ENCODE measurements at places on chromosomes 5 and 9.

- no peak for DNase-seq
These were observed 19.8 kb downstream of the GABBR2 start for GRCh38 chr9:98688710-98689495.

DNA sequence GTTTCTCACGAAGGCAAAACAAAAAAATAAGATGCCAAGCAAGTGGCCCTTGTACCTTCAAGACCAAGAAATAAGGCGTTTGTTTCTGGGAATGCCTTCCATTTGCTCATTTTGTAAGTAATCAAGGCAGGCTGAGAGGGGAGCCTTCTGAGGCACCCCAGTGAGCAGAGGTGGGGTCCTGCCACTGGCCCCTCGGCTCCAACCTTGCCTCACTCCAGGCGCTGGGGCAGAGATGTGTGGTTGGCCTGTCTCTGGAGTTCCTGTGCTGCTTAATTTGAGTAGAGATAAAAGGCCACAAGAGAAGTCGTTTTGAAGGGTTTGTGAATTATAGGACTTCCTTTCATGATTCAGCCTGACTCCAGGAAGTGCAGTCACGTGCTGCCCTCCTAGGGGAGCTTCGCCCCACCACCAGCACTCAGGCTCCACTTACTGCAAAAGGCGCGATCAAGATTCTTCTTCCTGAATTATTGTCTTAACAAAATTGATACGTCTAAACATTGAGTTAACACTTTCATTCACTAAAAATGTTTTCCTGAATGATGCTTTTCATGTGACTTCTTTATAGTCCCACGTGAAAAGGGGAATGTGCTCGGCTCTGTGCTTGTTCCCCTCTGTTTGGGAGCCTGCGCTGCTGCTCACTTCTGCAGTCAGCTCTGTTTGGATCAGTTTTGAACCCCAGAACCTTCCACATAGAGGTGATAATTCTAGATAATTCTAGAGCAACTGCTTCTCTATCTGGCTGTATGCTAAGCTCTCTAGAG, 13.7 kb downstream of the SYK start:
- no peak for DNase-seq

- DNase-seq: no peak
These were observed 19.1 kb downstream of the GLRA1 start for GRCh38 chr5:151905557-151905961.

- DNase-seq: peak; percentile 34
These were observed 55.6 kb downstream of the ARHGEF37 start for GRCh38 chr5:149636861-149637246.

GRCh38 chr5:157236423-157236822, 29.5 kb upstream of the CYFIP2 start:
- DNase-seq: no peak

GRCh38 chr9:121252104-121252851, 15.7 kb upstream of the GSN start:
- DNase-seq: no peak

DNA sequence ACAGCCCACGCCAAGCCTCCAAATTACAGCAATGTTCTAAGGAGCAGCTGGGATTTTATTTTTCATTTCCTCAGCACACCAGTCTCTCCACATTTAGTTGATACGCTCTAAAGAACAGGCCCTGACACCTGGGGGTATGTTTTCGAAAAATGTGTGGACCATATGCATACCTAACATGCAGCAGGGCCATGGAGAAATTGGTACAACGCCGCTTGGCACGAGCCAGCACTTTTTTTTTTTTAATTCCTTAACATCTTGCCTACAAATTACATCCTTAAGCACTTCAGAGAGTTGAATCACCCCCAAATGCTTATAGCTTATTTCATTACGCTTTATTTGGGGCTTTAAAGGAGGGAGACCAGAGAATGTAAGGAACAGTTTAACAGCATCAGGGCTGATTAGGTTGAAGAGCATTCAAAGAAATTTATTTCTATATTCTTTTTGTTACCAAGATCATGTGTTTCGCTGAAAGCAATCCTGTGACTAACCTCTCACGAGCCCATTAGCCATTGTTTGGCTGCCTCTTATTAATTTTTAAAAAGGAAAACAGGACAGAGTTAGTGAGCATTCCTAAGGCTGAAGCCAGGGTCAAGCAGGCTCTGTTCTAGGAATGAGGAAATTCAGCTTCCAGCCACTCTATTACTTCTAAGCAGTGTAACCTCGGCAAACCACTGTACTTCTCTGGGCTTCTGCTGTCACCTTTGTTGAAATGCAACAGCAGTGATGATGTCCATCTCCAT, 173.8 kb downstream of the ACTL7B start:
- no peak for DNase-seq

DNA sequence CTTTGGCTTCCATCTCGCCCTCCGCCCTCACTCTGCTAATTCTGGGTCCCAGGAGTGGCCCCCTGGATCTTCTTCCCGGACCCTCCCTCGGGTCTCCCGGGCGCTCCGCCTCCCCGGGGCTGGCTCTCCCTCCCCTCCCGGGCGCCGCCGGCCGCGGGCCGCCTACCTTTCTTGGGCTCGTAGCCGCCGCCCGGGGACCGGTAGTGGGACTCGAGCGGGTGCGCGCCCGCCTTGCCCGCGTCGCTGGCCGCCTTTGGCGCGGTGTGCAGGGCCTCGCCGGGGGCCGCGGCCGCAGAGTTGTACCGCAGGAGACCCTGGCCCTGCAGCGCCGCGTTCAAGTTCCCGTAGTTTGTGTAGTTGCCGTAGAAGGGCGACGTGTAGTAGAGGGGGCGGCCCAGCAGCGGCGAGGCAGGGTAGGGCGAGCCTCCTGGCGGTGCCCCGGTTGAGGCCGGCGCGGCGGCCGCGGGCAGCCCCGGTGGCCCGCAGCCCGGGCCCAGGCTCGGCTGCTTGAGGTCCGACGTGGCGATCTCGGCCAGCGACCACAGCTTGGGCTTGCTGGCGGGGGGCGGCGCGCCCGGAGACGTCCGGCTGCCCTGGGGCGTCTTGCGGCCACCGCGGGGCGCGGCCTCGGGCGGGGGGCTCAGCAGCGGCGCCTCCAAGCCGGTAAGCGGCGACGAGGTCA, 3.2 kb downstream of the IRX2 start:
- DNase-seq: no peak

GRCh38 chr9:71363286-71363961, 242.0 kb upstream of the TRPM3 start:
- DNase-seq: no peak

DNA sequence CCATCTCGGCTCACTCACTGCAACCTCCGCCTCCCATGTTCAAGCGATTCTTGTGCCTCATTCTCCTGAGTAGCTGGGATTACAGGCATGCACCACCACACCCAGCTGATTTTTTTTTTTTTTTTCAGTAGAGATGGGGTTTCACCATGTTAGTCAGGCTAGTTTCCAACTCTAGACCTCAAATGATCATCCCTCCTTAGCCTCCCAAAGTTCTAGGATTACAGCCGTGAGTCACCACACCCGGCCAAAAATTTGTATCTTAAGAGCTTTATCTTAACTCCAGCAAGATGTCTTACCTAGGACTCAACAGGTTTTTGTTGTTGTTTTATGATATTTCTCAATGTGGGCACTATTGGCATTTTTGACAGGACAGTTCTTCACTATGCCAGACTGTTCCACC, 27.9 kb downstream of the LYRM7 start:
- DNase-seq: no peak

DNA sequence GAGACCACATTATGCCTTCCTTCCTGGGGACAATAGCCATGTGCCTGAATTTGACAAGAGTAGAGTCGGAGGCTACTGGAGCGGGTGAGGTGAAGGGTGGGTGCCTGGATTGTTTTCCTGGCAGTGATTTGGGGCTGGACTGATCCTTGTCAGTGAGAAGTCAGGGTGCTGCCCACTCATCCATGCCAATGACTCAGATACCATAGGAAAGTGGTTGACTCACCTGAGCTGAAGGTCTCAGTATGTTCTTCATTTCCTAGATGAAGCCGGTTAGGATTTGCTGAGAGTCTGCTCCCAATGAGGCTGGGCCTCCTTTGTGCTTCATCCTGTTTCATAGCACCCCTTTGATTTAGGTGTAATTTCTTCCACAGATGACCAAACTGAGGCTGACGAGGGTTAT, 366.0 kb downstream of the KDM4C start:
- no peak for DNase-seq

- DNase-seq: no peak
These were observed 33.1 kb upstream of the ORM1 start for GRCh38 chr9:114289571-114290481.

- DNase-seq: no peak
These were observed 13.6 kb downstream of the LPCAT1 start for GRCh38 chr5:1510151-1510561.

DNA sequence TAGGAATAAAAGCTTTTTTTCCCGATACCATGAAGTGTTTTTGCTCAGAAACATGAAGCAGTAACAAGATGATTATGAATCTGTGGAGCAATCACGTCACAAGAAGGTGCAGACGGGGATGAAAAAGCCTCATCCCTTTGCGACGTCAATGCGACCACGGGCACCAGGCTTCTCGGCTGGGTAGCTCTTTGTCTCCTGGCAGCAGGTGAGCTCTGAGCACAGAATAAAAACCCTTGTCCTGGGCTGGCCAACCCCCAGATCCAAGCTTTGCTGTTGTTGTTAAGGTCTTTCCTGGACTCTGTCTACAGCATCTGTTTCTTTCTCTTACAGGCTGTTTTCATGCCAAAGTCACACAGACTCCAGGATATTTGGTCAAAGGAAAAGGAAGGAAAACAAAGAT, 113.8 kb downstream of the ANKRD18B start:
- DNase-seq: no peak

DNA sequence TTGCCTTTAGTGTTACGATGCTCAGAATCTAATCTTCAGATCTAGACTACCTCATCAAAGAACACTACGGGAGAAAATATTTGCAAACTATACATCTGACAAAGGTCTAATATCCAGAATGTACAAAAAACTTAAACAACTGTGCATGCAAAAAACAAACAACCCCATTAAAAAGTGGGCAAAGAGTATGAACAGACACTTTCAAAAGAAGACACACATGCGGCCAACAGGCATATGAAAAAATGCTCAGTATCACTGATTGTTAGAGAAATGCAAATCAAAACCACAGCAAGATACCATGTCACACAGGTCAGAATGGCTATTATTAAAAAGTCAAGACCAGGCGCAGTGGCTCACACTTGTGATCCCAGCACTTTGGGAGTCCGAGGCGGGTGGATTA, 31.0 kb upstream of the MEGF9 start:
- no peak for DNase-seq

- DNase-seq: no peak
These were observed 21.6 kb upstream of the ANXA1 start for GRCh38 chr9:73129941-73130685.

Measured in activated CD8-positive, alpha-beta memory T cell treated with anti-CD3 and anti-CD28 coated beads for 1 hour (primary cell).